ENCODE measurements at places on chromosomes 6 and 20.

GRCh38 chr6:1179571-1180459 lies 132.1 kb upstream of the FOXQ1 start:
- DNase-seq, result no peak

DNA sequence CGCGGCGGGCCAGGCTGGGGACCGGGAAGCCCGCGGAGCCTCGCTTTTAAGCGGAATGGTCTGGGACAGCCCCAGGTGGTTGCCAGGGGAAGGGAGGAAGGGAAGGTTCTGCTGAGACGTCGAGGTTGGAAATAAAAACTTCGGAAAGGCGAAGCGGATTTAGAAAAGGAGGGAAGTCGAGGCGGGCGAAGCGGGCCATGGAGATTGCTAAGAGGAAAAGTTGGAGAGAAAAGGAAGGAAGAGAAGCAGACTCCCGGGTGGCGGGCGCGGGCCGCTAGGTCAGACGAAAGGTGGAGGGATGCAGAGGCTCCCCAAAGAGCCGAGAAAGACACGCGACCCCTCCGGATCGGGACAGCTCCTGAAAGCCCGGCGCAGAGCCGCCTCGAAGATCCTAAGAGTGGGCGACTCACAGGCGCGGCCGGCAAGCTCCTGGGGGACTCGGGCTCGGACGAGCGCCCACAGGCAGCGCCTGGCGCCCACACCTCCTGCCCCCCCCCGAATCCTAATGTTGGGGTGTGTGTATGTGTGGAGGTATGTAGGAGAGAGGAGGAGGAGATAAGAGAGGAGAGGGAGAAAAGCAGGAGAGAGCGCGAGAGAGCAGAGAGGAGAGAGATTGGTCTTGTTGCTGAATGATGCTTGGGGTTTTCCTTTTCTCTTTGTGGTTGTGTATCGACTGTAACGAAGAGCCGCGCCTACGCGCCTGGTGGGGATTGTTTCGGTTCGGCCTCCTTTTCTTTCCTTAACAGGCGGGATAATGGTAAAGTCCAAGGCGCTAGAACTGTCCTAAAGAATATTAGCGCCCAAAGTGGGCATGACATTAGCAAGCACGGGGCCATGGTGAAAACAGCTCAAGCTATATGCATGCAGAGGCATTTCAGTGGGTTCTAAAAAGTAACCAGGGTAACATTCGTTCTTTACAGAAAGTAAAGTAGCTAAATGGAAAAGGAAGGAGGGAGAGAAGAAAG lies 1.5 kb downstream of the TFAP2B start:
- DNase-seq, result no peak

DNA sequence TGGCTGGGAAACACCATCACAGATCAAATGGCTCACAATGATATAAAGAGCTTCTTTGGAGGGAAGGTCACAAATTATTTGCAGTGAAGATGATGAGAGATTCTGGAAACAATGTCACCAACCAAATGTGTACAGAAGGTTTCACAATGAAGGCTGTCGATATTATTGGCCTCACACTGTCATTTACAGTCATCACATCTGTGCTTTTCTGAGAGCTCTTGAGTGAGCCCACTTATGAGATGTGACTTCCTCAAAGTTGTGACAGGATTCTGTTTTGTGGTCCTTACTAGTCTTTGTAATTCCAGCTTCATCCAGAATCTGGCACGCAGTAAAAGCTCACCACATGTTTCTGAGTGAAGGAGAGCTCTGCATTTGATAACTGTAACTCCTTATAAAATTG lies 133.6 kb downstream of the LMBRD1 start:
- DNase-seq, result no peak

- no peak for DNase-seq
These were observed 20.4 kb upstream of the ZNF318 start for GRCh38 chr6:43389730-43390295.

DNA sequence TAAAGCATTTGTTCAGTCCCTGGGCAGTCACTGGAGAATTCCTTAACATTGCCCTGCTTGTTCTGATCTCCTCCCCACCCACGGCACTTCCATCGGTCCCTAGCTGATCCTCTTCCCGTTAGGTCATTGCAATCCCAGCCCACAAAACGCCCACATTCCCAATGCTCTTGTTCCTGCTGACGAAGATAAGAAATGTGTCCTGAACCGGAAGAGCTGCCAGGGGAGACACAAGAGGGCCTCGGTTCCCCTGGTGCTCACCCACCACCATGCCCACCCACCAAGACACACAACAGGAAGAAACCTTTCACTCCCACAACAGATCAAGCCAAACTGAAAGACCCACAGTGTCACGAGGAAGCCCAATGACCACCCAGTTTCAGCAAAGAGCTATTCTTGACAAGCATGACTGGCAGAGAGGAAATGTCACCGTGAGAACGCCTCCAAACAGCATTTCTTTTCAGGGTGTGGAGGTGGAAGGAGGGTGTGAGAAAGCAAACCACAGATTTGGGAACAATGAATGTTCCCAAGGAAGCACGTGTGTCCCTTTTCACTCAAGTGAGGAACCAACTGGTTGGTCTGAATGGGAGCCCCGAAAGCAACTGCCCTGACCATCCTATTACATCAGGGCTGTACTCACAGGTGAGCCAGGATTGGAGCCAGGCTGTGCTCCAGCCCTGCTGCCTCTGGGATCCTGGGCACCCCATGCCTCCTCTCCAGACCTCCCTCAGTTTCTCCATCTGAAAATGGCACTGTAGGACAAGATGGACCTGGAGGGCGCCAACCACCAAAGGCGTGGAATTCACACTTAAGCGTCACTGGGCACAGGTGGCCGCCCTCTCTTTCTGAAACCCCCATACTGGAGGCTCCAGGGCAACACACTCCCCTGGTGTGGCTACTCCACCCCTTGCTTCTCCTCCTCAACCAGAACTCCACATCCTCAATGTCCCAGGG lies 97.5 kb downstream of the ZMYND8 start:
- no peak for DNase-seq

DNA sequence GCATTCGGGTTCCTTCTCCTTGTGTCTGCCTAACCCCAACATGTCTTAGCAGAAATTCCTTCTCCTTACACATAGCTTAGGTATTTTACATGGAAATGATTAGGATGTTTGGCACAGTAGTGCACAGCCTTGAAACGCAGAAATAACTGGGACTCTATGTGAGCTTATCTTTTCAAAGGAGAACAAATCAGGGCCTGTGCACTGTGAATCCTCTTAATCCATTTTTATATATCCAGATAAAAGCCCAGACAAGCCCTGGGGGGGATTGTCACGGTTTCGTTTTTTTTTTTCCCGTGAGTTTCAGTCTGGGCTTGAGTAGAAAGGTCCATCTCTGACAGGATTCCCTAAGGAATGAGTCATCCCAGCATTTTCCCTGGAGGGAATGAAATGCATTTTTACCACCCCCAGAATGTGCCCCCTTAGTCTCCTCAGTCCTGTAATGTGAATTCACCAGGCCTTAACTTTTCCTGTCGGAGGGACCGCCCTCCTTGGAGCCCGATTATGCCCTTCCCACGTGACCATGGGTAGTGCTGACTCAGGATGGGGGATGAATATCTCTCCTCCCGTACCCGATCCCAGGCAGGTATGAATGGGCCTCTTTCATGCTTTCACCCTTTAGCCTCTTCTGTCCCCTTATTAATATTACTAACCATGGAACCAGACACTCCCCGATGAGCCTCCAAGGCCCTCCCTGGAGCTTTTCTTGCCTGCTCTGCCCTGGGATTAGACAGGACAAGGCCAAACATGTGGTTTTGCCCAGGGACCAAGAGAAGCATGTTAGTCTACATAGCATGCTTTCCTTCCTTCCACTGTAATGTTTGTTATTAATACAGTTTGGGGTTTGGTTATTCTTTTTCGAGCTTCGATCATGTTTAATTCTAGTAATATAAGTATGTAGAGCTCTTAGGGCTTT lies 23.9 kb upstream of the NAA20 start:
- no peak for DNase-seq

- DNase-seq, result no peak
These were observed 10.1 kb downstream of the LSM14B start for GRCh38 chr20:62132421-62132820.

- DNase-seq, result no peak
These were observed 404.4 kb downstream of the BMP2 start for GRCh38 chr20:7171911-7172310.

DNA sequence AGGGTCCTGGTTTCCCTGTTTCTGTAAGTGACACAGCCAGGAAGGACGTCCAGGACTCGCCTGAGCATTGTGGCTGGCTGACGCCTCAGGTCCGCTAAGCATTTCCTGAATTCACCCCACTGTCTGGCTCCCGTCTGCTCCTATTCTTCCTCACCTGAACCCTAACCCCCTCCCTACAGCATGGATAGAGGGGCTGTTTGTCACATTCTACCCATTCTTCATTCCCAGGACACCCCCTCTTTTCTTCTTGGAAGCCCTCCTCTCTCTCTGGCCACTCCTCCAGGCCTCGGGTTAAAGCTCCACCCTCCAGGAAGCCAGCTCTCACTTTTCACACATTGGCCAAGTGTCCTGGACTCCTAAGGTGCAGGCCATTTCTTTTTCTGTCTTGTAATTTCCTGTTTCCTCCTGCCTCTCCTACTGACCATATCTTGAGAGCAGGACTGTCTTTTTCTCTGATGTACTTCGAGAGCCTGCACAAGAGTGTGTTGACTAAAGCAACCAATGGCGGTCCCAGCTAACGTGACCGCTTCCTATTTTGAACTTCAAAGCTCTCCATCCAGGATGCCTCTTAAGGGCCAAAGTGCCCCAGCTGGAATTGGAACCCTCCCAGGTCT lies 24.2 kb upstream of the MYMX start:
- no peak for DNase-seq

GRCh38 chr6:37653933-37654565 lies 43.6 kb downstream of the MDGA1 start:
- peak; percentile 11 for DNase-seq

- DNase-seq, result no peak
These were observed 17.3 kb downstream of the TAF4 start for GRCh38 chr20:62048346-62048761.

- no peak for DNase-seq
These were observed 75.8 kb upstream of the TSHZ2 start for GRCh38 chr20:52896348-52896747.

DNA sequence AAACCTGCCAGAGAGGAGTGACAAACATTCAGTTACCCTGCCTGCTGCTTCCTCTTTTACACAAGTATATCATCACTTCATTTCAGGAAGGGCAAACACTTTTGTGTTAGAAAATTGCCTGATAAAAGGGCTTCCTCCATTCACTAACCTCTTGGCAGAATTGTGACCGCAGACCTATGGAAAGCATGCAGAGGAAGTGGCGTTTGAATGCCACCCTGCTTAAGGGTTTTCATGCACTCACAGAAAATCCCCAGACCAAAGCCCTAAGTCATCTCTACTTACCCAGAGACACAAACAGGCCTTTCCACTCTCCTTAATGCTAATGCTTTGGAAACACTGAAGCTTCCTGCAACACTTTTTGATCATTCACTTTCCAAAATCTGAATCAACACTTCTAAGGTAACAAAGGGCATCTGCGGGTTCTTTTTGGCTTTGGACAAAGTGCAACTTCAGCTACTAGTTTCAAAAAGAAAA lies 22.1 kb upstream of the RALGAPA2 start:
- DNase-seq, result no peak

DNA sequence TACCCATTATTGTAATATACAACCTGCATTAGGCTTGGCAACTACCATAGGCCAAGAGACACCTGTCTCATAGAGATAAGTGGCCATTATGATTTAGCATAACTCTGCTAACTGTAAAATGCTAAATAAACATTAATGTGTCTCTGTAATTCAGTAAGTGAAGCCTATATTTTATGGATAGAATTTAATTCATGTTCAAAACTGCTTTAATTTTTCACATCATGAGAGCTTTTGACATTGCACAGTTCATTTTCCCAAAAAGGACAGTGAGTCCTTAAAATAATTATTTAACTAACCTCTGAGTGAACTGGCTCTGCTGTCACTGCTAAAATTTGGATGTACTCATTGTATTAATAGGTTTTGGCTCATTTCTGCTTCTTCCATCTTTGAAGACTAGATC lies 41.4 kb upstream of the TMX4 start:
- no peak for DNase-seq

- no peak for DNase-seq
These were observed 74.0 kb downstream of the HAO1 start for GRCh38 chr20:7866285-7866684.

DNA sequence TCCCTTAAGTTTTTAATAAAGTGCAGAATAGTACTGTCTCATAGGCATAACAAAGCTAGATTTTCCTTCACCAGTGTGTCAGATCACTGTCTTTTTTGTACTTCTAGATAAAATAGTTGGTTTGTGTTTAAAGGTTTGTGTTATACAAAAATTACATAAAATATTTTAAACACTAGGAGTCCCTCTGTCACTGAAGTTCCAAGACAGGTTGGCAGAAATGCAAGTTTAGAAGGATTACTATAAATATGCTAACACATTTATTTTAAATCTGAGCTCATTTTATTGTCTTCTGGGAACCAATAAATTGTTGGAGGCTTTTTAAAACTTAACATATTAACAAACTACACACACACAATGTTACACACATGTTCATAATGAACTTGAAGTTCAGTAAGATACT lies 30.8 kb upstream of the RUNX2 start:
- no peak for DNase-seq

DNA sequence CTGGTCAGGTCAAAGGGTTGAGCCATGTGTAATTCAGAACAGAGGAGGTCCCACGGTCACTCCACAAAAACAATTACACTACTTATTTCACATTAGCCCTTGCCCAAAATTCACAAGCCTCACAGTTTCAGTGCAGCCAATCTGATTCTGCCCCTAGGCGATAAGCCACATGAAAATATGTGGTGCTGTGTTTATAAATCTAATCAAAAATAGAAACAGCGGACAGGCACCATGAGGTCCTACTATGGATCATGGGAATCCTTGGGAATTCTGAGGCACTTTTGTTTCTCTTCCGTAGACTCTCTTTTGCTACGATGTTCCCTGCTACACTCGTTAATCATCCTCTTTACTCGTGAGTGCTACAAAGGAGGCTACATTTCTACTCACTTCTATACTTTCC lies 476.1 kb downstream of the TFAP2A start:
- DNase-seq, result no peak

GRCh38 chr6:126792340-126793085 lies 326.0 kb upstream of the RSPO3 start:
- DNase-seq, result no peak

GRCh38 chr6:34562861-34563512 lies 6.9 kb upstream of the SPDEF start:
- DNase-seq, result no peak

- DNase-seq, result no peak
These were observed 270.8 kb downstream of the PREX1 start for GRCh38 chr20:48556956-48557355.

GRCh38 chr6:40349901-40350746 lies 237.0 kb downstream of the LRFN2 start:
- DNase-seq, result no peak

DNA sequence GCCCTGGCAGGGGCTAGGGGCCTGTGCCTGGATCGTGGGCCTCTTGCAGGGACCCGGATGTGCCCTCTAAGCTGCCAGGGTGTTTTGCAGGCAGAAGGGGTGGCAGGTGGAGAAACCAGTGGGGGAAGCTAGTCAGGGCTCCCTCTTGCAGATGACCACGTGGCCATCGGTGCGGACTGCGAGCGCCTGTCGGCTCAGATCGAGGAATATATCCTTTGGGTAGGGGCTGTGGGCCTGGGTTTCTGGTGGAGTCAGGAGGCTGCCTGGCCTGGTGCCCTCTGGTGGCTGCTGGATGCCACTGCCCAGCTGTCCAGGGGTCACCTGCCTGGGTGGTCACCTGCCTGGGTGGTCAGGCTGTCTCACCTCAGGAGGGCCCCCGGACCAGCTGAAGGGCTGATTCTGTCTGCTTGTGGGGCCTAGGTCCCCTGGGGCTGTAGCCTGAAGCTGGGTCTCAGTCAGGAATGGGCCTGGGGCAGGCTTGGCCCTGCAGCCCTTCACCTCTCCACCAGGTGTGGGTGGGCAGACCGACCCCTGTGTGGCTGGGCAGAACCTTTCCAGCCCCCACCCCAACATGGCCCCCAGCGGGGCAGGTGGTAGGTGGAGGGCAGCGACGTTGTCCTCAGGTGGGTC lies 6.7 kb downstream of the TCEA2 start:
- DNase-seq, result no peak

Data from activated CD8-positive, alpha-beta memory T cell treated with anti-CD3 and anti-CD28 coated beads for 48 hours (primary cell).